SJCRH30 (cell line): ENCODE measurements at places on chromosomes 5 and 9.

GRCh38 chr5:93789173-93790067 is 48.0 kb upstream of the POU5F2 start:
- DNase-seq = no peak

DNA sequence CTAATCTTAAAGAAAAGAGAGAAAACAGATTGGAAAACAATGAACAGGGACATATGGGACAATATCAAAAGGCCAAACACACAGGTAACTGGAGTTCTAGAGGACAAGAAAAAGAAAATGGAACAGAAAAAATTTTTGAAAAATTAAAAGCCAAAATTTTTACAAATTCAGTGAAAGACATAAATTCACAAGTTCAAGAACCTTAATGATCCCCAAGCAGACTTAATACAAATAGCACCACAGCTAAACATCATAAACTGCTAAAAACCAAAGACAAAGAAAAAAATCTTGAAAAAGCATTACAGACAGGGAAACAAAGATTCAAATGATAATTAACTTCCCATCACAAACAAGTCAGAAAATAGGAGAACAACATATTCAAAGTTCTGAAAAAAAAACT is 338.5 kb upstream of the SLC30A5 start:
- no peak for DNase-seq

- peak; percentile 21 for DNase-seq
Observed at GRCh38 chr9:123929177-123929869, 603 bp downstream of the DENND1A start.

GRCh38 chr9:85978496-85978895 is 37.5 kb downstream of the NAA35 start:
- DNase-seq = no peak

- DNase-seq = no peak
Observed at GRCh38 chr5:85814596-85814995, 803.1 kb upstream of the COX7C start.

DNA sequence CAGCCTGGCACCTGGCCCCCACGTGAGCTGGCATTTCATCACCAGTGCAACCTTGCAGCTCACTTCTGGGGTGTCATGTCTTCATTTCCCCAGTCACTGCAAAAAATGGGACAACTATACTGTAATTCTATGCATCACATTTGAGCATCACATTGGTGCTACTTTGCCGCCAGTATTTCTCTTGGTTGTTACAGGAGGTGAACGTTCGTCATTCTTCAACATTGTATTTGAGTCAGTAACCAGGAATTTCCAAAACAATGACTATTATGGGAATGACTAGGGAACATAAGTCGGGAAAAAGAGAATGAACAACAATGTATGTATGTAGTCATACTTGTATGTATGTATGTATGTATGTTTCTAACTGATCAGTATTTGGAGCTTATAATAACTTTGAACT is 1278.0 kb downstream of the EFNA5 start:
- DNase-seq = no peak
